ENCODE measurements at places on chromosomes 5 and 9. TPM values are rescaled to one million over a fixed set of nuclear protein-coding genes. Genes with fewer than 3 reads are reported as not detected.

- no peak for DNase-seq
- no peak overlapping the region for H3K27ac ChIP-seq
- H3K4me1 ChIP-seq, result no peaks in the 10 kb centered on the region
- no peak overlapping the region for H3K4me3 ChIP-seq
- H3K27me3 ChIP-seq, result no peaks in the 10 kb centered on the region
- H3K36me3 ChIP-seq, result no peaks in the 10 kb centered on the region
Observed at GRCh38 chr9:33429256-33429985, 18.0 kb downstream of the AQP3 start.

GRCh38 chr5:166959766-166960165 lies 1331.7 kb upstream of the WWC1 start:
- no peaks in the 10 kb centered on the region for H3K27me3 ChIP-seq
- H3K4me3 ChIP-seq, result no peak overlapping the region
- no peaks in the 10 kb centered on the region for H3K4me1 ChIP-seq
- no peaks in the 10 kb centered on the region for H3K36me3 ChIP-seq
- no peak for DNase-seq
- no peak overlapping the region for H3K27ac ChIP-seq

- DNase-seq, result no peak
- no peak overlapping the region for H3K27ac ChIP-seq
- H3K4me1 ChIP-seq, result no peaks in the 10 kb centered on the region
- no peaks in the 10 kb centered on the region for H3K27me3 ChIP-seq
Observed at GRCh38 chr9:16710888-16711287, 159.6 kb downstream of the BNC2 start.

- no peak overlapping the region for H3K4me3 ChIP-seq
- DNase-seq, result no peak
- H3K4me1 ChIP-seq, result peaks cover 8% of the 10 kb centered on the region
- H3K27me3 ChIP-seq, result no peaks in the 10 kb centered on the region
- H3K36me3 ChIP-seq, result no peaks in the 10 kb centered on the region
Observed at GRCh38 chr5:132086277-132086794, 12.7 kb downstream of the CSF2 start.

DNA sequence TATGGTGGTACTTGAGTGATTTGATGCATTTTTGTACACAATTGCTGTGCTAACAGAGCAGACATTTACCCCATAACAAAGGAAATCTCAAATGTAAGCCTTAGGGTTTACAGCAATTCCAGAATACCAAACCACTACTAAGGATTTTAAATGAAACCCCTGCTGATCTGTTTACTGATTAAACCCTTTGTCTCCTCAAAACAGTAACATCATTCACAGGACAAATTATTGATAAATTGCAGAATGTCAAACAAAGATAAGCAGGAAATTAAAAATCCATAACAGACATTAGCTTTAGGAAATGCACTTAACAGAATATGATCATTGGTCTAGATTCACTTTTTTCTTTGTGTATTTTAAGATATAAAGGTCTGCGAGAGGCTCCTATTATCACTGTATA lies 1016.4 kb upstream of the DMAC1 start:
- H3K27me3 ChIP-seq, result no peaks in the 10 kb centered on the region
- DNase-seq, result no peak
- no peak overlapping the region for H3K4me3 ChIP-seq
- no peaks in the 10 kb centered on the region for H3K36me3 ChIP-seq
- H3K27ac ChIP-seq, result no peak overlapping the region

GRCh38 chr9:129283291-129283691 lies 105.2 kb upstream of the IER5L start:
- H3K27me3 ChIP-seq, result no peaks in the 10 kb centered on the region
- H3K27ac ChIP-seq, result no peak overlapping the region
- H3K4me3 ChIP-seq, result peak overlapping the region; percentile 53
- peaks cover 28% of the 10 kb centered on the region for H3K4me1 ChIP-seq

- no peaks in the 10 kb centered on the region for H3K36me3 ChIP-seq
- H3K4me3 ChIP-seq, result no peak overlapping the region
- H3K27me3 ChIP-seq, result no peaks in the 10 kb centered on the region
- DNase-seq, result no peak
- H3K27ac ChIP-seq, result no peak overlapping the region
Observed at GRCh38 chr5:110925398-110925797, 146.1 kb upstream of the TSLP start.

DNA sequence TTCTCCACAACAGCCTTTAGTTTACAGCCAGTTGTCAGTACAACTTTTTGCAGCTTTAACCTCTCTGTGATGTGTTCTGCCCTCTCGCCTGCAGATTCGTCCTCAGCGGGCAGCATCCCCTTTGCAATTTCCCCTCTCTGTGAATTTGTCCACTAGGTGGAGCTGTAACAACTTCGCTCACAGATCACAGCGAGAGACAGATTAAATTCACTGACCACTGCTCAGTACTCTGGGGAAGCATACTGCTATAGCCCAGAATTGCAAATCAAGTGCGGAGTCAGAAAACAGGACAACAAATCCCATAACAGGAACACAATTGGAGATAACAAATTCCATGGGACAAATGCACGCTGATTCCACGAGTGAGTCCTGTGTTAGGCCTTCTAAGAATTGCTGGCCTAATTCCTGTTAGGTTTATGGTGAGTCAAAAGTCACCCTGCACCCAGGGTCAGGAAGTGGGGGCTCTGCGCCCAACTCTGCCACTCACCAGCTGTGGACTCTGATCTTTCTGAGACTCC lies 2124.9 kb downstream of the MAT2B start:
- no peak overlapping the region for H3K4me3 ChIP-seq
- DNase-seq, result no peak
- H3K36me3 ChIP-seq, result no peaks in the 10 kb centered on the region
- H3K27me3 ChIP-seq, result no peaks in the 10 kb centered on the region
- H3K27ac ChIP-seq, result no peak overlapping the region

DNA sequence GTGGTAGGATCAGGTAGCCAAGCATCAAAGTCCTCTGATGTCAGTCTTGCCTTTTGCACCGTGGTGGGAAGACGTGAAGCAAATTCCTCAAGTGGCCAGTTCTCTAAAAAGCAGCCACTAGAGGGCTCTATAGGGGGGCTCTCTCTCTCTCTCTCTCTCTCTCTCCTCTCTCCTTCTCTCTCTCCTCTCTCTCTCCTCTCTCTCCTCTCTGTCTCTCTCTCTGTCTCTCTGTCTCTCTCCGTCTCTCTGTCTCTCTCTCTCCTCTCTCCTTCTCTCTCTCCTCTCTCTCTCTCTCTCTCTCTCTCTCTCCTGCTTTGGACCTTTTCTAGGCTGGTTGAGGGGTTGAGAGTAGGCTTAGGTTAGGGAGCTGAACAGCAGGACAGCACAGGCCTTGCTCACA lies 13.9 kb upstream of the OSMR start:
- no peak overlapping the region for H3K27ac ChIP-seq
- H3K4me1 ChIP-seq, result no peaks in the 10 kb centered on the region
- H3K36me3 ChIP-seq, result no peaks in the 10 kb centered on the region
- no peak for DNase-seq

- DNase-seq, result no peak
- no peaks in the 10 kb centered on the region for H3K4me1 ChIP-seq
- H3K27me3 ChIP-seq, result no peaks in the 10 kb centered on the region
Observed at GRCh38 chr5:160685695-160686094, 166.3 kb downstream of the ATP10B start.

DNA sequence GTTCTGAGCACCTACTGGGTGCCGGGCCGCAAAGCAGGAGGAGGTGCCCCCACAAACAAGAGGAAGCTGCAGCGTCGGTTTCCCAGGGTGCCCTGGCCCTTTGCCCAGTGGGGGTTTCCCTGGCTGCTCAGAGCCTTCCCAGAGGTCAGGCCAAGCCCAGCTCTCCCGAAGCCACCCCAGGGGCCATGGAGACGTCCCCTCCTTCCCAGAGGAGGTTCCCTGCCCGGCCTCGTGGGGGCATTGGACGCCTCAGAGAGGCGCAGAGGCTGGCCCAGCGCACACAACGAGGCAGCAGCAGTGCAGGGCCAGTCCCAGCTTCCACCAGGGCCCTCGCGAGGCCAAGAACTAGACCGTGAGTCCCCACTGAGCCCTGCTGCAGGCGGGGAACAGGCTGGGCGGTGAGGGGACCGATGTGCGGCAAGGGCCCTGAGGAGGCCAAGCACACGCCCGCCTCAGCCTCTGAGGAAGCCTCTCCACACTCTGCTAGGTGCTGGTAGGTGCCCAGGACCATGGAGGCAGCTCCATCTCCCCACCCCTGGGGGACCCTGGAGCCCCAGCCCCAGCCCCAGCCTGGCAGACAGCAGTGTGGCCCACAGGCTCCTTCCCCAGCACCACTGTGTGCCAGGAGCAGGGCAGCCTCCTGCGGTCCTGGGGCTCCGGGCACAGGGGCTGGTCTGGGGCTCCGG lies 7.0 kb downstream of the DIPK1B start:
- no peak overlapping the region for H3K4me3 ChIP-seq
- H3K4me1 ChIP-seq, result peaks cover 4% of the 10 kb centered on the region
- no peak for DNase-seq
- peaks cover 38% of the 10 kb centered on the region for H3K36me3 ChIP-seq
- peak overlapping the region; percentile 34 for H3K27ac ChIP-seq

- no peaks in the 10 kb centered on the region for H3K27me3 ChIP-seq
- DNase-seq, result no peak
- H3K27ac ChIP-seq, result no peak overlapping the region
- no peaks in the 10 kb centered on the region for H3K36me3 ChIP-seq
Observed at GRCh38 chr9:25224309-25224708, 453.9 kb downstream of the TUSC1 start.

DNA sequence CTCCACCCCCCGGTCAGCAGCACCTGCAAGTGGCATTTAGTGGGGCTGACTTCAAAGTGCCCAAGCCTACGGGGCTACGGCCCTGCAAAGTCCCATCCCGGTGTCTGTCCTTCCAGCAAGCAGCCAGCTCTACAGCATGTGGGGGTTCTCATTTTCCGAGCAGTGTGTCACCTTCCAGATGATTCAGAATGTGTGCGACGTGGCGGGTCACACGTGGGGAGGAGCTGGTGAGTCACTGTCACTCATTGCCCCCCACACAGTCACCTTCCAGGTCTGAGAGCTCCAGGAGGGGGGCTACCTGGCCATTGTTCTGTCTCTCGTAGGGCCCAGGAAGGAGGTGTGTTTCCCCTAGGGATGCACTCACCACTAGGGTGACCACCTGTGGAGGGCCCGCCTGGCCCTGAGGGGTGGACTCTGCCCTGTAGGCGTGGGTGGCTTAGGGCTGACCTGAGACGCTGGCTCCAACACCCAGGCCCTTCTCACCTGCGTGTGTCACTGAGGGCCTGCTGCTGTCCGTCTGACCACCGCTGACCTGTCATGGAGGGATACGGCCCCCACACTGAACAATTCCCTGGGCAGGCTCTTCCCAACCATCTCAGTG lies 70.2 kb downstream of the SEMA4D start:
- no peaks in the 10 kb centered on the region for H3K4me1 ChIP-seq
- no peak overlapping the region for H3K27ac ChIP-seq
- no peak for DNase-seq
- H3K36me3 ChIP-seq, result no peaks in the 10 kb centered on the region
- no peaks in the 10 kb centered on the region for H3K27me3 ChIP-seq
- H3K4me3 ChIP-seq, result no peak overlapping the region

The TAS2R1 gene
- not detected for total RNA-seq
